ENCODE measurements at places on chromosomes 2 and 18.

DNA sequence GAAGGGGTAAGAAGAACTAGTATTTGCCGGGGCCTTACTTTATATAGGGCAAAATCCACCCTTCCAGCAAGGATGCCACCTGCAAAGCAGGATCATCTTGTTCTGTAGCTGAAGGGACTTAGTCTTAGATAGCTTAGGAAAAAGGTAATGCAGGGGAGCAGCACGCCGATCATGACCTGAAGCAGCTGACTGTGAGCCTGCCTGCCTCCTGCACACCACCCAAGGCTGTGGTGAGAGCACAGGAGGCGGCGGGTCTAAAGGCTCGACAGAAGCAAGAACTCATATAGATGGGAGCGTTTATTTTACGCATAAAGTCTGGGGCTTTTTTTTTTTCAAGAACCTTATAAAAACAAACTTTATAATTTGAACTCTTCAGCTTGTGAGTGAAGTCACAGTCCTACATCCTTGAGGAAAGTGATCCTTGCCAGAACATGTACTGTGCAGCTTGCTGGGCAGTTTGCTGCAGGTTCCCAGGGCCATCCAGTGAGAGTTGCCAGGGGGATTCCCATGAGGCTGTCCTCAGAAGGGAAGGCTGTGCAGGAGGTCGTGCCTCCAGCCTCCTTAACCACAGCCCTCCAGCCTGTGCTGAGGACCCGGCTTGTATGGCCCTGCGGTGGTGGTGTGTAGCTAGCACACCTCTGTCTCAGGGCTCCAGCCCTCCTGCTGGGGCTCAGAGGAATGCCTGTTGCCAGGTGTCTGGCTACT, 92.1 kb downstream of the RNF144A start:
- no peak for DNase-seq

DNA sequence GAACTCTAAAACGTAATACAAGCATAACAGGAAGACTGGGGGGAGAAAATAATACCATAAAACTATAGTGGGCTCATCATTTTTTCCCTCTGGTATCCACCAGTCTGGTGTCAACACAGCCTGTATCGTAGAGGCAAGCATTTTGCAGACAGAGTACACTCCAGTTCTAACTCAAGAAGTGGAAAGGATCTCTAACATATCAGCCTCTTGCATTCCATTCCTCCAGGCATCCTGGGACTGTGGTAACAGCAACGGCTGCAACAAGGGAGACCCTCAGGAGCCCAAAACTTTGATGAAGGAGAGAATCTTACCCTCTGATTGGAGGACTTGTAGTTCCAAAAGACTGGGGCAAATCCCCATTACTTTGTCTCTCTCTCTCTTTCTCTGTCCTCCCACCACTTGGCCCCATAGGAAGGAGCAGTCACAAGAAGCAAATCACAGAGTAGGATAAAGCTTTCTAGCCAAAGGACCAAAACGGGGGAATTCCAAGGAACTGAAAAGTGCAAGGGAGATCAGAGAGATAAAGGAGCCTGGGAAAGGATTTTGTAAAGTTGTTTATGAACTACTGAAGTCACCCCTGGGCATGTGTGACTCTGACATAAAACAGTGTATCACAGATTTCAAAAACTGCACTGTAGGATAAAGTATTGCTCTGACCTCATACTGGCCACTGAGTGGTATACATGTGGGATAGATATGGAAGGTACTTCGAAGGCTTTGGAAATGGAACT, 11.9 kb downstream of the FRZB start:
- no peak for DNase-seq

DNA sequence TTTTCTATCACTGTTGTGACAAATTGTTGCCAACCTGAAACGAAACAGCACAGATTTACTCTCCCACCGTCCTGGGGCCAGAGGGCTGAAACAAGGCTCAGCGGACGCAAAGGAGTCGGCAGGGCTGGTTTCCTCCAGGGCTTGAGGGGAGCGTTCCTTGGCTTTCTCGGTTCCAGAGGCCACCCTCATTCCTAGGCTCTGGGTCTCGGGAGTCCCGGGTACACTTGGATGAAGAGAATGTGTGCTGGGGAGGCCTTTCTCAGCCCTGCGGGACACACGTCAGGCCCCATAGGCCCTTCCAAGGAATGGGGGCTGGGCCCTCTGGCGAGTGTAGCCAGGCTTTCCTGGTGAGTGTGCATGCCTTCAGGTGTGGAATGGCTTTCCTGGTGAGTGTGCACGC, 287.3 kb upstream of the HS6ST1 start:
- no peak for DNase-seq

DNA sequence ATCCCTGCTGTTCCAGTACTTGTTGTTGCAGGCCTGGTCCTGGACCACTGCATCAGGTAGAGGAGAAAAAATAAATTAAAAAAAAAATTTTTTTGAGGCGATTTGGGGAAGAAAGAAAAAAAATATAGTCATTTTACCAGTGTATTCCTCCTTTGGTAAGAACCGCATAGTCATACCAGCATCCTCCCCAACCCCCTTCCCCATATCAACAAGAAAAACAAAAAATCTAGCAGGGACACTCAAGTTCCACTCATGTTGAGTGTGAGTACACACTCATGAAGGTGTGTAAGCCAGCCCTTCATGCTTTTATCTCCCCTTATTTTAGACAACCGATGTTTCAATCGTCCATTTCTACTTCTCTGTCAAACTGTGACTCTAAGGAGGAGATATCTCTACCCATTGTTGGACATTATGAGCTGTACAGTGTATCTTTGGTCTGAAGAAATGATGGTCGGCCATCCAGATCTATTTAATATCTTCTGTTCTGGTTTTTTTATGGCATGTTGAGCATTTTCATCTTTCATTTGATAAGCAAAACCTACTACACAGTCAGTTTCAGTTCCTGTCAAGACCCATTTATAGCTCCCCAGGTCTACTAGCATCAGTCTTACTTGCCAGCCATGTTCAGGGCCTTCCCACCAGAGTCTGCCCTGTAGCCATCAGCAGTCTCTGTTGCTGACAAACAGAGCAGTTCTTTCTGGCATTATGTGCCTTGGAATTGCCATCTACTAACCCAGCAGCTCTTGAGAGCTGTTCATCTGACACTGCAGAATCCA, 20.0 kb downstream of the ELP2 start:
- DNase-seq: no peak

DNA sequence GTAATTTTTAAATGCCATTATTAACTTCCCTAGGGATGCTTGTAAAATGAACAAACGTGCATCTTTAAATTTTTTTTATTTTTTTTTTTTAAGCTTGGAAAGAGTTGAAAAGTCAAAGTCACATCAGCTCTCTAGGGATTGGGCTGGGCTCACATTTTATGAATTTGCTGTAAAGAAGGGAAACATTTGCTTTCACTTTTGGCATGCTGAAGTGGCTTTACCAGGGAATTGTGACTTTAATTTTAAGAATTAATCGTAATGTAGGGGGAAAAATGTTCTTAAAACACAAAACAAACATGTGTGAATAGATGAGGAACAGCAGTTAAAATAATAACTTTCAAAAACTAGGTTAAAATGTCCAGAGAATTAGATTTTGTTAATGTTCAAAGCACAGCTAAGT, 123.0 kb downstream of the AGAP1 start:
- no peak for DNase-seq

GRCh38 chr2:113198048-113198789, 24.4 kb downstream of the PSD4 start:
- no peak for DNase-seq

- no peak for DNase-seq
Observed at GRCh38 chr2:84817239-84817655, 63.6 kb downstream of the TRABD2A start.

- DNase-seq: no peak
Observed at GRCh38 chr2:239214725-239215124, 186.1 kb downstream of the HDAC4 start.

DNA sequence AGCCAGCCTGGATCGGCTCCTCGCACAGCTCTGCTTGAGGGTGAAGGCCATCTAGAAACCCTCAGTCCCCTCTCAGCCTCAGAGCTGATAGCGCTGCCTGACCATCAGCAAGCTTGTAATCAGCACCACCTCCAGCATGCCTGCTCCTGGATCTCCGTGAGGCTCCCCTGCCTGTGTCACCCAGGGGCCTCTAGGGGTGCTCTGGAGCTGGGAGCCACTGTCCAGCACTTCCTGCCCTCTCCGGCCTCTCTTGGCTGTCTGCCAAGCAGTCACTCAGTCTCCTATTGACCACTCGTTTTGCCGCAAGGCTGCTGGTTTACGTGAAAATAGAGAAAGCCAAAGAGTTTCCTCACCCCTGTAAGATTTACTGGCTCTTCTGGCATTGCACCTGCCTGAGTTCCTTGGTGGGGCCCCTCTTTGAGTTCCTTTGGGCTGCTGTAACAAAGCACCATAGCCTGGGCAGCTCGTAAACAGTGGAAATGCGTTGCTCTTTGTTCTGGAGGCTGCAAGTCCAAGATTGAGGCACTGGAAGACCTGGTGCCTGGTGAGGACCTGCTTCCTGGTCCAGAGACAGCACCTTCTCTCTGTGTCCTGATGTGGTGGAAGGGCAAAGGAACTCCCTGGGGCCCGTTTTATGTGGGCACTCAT, 17.9 kb downstream of the CAPN10 start:
- no peak for DNase-seq

DNA sequence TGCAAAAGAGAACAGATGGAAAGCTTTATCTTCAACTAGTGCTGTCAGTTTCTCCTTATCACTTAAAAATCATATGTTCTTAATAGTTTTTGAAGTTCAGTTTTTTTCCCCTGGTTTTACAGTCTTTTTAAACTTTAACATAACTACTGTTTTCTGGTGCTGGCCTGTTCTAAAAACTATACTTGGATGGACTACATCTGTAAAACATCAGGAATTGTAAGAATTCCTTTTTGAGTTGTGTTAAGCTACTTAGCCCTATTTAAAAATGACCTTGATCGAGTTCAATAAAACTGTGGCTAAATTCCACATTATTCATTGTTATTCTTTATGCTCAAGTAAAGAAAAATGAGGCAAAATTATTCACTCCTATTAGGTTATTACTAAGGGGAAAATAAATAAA, 397.7 kb downstream of the NUP35 start:
- DNase-seq: no peak

DNA sequence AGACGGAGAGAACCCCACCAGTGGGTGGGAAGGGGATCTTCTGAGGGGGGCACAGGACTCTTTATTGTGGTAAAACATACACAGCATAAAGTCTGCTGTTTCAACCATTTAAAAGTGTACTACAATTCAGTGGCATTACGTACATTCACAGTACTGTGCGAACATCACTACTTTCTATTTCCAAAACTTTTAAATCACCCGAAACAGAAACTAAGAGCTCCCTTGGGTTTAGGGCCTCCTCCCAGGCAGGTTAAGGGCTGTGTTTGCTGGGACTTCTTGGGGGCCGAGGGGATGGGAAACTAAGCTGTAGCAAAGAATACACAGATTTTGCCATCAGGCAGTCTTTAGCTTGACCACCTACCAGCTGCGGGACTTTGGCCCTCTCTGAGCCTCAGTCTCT, 242.0 kb downstream of the HAUS1 start:
- DNase-seq: no peak

DNA sequence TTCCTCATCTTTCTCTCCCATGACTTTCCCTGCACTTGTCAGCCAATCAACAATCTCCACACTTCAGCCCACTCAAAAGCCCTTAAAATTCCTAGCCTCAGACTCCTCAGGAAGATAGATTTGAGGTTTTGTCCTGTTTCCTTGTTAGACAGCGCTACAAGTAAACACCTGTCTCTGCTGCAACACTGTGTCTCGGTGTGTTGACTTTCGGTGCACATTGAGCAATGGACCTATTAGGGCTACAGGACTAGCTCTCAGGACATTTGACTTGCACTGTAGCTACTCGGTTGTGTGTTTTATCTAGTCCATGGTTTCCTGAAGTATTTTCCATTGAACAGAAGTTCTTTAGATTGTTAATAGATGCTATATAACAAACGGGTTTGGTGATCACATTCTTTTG, 140.9 kb upstream of the XPO1 start:
- no peak for DNase-seq

GRCh38 chr2:26666671-26667070, 25.5 kb upstream of the CIB4 start:
- DNase-seq: no peak

- DNase-seq: no peak
Observed at GRCh38 chr2:680496-680895, 3.3 kb upstream of the TMEM18 start.

- DNase-seq: no peak
Observed at GRCh38 chr2:96164459-96165184, 19.4 kb upstream of the DUSP2 start.

GRCh38 chr18:34710934-34711333, 836 bp downstream of the DTNA start:
- DNase-seq: no peak

GRCh38 chr18:54945576-54946125, 13.6 kb downstream of the CCDC68 start:
- DNase-seq: no peak

- DNase-seq: no peak
Observed at GRCh38 chr2:227506456-227506855, 34.5 kb downstream of the AGFG1 start.

GRCh38 chr18:49411928-49412327, 48.5 kb downstream of the DYM start:
- DNase-seq: no peak

- no peak for DNase-seq
Observed at GRCh38 chr2:26185954-26186770, 13.3 kb downstream of the GAREM2 start.

GRCh38 chr18:9695605-9696004, 12.5 kb upstream of the RAB31 start:
- no peak for DNase-seq

DNA sequence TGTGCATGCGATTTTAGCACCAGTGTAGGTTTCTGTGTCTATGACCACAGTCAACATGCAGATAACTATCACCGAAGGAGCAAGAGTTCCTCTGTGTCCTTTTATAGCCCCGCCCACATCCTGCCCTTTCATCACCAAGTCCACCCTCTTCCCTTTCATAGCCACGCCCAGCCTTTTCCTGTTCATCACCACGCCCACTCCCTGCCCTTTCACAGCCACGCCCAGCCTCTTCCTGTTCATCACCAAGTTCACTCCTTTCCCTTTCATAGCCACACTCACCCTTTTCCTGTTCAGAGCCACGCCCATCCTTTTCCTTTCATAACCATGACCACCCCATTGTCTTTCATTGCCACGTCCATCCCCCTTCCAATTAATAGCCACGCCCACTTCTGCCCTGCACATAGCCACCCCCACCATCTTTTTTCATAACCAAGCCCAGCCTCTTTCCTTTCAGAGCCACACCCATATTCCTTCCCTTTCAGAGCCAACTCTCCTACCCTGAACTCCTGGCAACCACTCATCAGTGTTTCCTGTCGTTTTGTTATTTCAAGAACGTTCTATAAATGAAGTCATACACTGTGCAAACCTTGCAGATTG, 273.9 kb downstream of the MYT1L start:
- no peak for DNase-seq

DNA sequence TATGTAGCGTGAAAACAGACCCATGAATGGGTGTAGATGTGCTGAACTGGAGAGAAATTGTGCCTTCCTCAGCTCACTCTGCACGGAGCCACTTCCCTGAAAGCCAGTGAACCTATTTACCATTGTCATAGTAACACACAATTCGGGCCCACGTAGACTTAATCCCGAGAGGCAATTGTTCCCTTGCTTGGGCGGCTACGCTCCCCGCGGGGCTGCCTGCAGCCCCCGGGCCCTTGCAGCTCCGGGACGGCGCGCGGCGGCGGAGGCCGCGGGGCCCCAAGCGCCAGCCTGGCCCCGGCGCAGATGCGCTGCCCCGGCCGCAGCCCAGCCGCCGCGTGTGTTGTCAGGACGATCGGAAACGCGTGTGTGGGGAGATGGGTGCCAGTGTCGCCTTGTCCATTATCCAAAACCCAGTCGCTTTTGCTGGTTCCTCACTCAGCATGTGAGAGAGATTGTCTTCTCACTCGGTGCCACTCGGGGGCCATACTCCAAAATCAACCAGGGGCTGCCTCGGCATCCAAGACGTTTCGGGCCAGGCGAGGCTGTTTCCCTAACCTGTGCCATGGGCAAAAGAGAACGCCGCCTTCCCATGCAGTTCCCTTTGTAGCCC, 17.9 kb upstream of the LRRTM1 start:
- DNase-seq: no peak
